ENCODE measurements at places on chromosomes 4 and X. TPM values are rescaled to one million over a fixed set of nuclear protein-coding genes. Genes with fewer than 3 reads are reported as not detected.

Gene ESX1
- not detected for total RNA-seq

GRCh38 chr4:113083346-113083745 lies 33.9 kb downstream of the ANK2 start:
- DNase-seq = no peak

GRCh38 chr4:163540977-163541376 lies 46.5 kb downstream of the TMA16 start:
- peak; percentile 93 for DNase-seq

DNA sequence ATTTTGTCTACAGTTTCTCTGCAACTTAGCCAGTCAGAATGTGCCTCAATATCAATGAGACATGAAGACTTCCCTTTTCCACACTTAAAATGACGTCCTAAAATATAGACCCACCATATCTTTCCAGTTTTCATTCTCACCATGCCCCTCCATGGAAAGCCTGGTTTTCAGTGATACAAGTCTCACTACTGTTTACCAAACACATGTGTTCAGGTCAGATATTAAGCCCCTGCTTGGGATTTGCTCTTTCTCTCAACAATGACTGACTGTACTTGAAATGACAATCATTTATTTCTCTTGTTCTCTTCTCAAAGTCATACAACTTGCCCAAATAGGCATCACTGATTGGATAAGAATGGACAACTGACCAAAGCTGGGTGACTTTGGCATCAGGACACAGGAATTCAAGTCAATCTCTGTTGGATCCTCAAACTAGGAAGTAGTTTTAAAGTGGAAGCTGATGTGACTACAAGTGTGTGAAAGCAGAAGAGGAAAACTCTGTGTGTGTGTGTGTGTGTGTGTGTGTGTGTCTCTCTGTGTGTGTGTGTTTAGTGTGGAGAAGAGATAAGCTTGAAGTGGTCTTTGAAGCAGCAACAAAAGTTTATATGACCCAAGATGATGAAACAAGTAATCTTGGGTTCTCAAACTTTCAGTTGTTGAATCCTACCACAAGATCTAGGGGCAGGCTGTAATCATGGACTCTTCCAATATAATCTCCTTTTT lies 217.4 kb upstream of the FGF13 start:
- DNase-seq = no peak

DNA sequence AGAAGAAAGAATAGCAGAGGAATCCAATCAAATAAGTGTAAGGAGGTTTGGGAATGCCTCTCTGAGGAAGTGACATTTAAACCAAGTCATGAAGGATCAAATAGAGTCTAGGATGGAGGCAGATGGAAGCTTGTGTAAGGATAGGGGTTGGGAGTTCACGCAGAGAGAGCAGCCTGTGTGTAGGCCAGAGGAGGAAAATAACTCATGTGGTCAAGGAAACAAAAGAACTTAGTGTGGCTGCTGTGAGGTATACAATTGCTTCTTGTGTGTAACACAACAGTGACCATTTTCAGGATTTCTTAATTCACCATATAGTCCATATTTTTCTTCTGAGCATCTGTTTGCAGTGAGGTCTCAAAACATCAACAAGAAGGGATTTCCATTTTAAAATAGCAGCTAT lies 77.6 kb upstream of the PACRGL start:
- no peak for DNase-seq

- DNase-seq = peak; percentile 45
These were observed 15.8 kb downstream of the SMPX start for GRCh38 chrX:21741869-21742701.

DNA sequence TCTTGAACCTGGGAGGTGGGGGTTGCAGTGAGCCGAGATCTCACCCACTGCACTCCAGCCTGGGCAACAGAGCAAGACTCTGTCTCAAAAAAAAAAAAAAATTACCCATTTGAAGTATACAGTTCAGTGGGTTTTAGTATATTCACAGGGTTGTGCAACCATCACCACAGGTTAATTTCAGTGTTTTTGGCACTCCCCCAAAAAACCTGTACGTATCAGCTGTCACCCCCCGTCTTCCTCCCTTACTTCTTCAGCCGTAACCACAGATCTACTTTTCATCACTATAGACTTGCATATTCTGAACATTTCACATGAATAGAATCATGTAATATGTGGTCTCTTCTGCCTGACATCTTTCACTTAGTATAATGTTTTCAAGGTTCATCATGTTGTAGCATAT lies 11.7 kb upstream of the PTTG2 start:
- DNase-seq = no peak

Measured in fibroblast of lung (primary cell).